Frontal cortex (tissue), 4 donors: ENCODE measurements at places on chromosomes 13 and 19.

- DNase-seq = no peak
These were observed 778.7 kb downstream of the OLFM4 start for GRCh38 chr13:53807251-53807834.

DNA sequence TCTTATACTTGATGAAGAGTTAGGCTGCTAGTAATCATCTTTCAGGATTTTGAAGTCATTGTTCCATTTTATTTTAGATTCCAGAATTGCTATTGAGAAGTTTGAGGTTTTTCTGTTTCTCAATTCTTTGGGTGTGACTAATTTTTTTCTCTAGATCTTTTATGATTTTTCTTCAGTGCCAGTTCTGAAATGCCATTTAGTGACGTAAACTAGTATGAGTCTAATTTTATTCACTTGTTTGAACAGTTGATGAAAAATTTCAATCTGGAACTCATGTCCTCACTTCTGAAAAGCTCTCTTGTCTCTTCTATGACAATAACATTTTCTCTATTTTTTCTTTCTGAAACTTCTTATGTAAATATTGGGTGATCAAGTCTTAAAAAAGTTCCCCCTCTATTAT is 188.5 kb upstream of the HTR2A start:
- DNase-seq = no peak

- no peak for DNase-seq
These were observed 397.8 kb downstream of the SLITRK5 start for GRCh38 chr13:88068975-88069374.

DNA sequence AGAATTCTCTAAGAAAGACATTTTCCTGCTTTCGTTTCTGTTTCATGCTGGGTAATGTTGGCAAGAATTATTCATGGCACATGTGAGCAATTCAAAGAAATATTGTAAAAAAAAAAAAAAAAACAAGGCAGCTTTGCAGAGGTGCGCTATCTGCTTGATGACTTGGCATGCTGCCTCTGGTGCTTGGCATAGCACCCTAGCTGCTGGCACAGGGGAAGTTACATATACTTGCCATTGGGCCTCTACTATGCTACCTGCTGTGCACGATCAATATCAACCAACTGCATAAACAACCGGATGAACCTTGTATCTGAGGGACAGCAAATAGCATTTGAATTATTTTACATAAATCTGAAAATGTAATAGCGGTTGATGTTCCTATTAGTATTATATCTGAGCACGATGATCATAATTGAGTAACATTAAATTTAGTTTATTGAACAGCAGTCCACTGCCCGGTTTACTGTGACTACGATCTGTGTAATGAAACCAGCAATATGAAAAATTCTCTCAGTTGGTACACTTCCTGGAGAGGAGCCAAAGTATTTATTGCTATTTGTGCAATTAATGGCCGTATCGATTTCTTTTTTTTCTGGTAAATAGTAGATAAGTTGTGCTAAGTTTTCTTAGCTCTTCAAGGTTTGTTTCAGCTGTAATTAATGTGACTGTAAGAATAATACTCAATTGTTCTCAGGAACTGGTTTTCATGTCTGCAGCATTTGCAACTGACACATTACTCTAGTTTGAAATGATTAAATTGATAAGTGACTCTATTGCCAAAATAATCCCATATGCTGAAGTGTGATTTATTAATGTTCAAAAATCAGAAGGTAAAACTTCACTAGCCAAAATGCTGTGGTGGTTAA is 717.3 kb downstream of the DACH1 start:
- no peak for DNase-seq

DNA sequence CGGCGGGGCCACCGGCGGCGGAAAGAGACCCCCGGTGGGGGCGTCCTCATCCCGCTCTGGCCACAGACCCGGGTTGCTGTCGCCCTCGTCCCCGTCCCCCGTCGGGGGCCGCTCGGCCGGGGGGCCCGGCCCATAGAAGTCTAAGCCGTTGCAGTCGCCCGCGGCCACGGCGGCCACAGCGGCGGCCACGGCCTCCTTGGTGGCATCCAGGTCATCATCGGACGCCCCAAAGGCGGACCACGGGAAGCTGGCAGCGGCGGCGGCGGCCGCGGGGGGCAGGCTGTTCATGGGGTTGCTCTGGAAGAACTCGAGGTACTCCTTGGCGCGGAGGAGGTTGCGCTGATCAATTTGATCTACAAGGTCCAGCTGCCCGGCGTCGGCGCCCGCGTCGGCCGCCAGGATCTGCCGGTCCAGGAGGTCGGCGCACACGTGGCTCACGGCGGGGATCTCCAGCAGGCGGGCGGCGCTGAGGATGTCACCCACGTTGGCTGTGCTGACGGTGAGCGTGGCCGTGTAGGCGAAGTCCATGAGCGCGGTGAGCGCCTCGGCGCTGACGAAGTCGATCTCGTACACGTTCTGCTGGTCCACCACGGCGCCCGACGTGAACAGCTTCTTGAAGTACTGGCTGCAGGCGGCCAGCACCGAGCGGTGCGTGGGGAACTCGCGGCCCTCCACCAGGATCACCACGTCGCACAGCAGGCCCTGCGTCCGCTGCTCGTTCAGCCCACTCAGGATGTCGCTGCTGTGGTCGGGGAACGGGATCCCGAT is 12.1 kb downstream of the ZBTB7A start:
- DNase-seq = no peak

- DNase-seq = peak; percentile 12
These were observed 463 bp downstream of the PCSK4 start for GRCh38 chr19:1489463-1490310.

GRCh38 chr19:14081797-14082674 is 3.5 kb downstream of the C19orf67 start:
- no peak for DNase-seq

DNA sequence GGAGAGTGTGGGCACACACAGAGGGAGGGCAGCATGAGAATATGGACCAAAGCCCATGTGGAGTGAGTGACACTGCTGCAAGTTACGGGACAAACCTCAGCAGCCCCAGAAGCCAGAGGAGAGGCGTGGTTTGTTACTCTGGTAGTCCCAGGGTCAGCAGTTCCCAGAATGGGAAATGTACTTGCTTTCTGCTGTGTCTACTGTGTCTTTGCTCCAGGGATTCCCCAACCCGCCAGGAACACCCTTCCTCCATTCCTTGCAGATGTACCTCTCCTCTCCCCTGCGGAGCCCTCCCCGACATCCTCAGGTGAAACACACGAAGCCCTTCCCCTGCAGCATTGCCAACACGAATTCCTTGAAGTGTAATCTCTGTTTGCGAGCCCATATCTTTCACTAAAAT is 47.2 kb downstream of the MYO16 start:
- DNase-seq = no peak

DNA sequence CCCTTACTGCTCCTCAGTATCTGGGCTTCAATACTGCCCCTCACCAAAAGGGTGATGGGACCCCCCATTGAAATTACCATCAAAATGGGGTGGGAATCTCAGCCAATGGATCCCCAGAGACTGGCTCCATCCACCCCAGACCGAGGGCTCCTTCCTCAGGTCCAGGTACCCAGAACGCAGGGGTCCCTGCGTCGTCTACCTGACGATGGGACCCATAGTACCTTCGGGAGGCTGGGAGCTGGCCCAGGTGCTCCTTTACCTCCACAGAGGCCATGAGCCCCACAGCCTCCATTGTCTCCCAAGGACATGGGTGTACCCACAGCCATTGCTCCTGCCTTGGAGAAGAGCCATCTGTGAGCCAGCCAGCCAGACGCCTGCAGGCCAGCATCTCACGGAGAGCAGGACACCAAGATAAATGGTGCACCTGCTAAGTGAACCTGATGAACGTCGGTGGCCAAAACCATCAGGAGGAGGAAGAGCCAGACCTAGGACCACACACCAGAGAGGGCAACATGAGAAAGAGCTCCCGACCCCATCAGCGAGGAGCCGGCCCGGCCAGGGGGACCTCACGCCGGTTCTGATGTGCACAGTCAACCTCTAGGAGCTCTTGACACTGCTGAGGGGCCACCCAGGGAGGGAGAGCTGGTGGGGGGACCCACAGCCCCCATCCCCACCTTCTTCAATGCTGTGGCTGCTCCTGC is 156.8 kb upstream of the SOX1 start:
- no peak for DNase-seq

DNA sequence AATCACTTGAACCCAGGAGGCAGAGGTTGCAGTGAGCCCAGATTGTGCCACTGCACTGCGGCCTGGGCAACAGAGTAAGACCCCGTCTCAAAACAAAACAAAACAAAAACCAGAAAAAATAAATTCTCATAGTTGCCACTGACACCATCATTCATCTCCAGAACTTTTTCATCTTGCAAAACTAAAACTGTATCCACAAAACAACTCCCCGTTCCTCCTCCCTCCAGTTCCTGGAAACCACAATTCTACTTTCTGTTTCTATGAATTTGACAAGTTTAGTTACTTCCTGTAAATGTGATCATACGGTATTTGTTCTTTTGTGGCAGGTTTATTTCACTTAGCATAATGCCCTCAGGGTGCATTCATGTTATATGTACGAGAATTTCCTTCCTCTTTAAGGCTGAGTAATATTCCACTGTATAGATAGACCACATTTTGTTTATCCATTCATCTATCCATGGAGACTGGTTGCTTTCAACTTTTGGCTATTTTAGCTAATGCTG is 13.2 kb upstream of the ADGRE5 start:
- no peak for DNase-seq

DNA sequence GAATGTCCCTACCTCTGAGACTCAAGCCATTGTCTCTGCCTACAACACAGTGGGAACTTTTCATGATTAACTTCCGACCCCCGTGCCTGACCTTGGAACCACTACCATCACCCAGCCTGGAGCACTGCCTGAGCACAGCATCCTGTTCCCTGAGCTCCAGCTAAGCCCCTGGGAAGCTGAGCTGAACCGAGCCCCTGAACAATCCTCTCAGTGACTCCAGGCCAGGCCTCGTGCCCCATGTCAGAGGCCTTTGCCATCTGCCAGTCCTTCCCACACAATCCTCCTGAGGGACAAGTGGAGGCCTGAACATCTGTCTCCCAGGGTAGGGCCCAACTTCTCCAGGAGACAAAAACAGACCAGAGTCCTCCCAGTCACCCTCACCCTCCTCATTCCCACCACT is 17.5 kb downstream of the CEACAM3 start:
- no peak for DNase-seq

DNA sequence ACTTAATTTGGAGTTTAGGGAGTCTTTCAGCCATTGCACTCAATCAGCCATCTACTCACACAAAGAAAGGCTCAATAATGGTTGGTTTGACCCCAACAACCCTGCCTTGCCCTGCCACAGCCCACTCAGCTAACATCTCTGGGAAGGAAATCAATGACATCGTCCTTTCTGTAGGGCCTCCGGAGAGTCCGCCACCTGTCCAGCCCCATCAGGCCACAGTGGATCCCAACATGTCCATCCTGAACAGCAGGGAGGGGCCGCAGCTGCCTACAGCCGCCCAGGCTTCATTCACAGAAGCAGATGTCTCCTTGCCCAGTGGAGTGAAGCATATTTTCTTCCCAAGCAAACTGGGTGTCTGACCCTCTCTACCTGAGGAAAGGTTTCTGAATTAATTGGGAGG is 4.2 kb upstream of the CDX2 start:
- DNase-seq = no peak

- DNase-seq = no peak
These were observed 91.7 kb downstream of the FAM216B start for GRCh38 chr13:42873081-42873480.

DNA sequence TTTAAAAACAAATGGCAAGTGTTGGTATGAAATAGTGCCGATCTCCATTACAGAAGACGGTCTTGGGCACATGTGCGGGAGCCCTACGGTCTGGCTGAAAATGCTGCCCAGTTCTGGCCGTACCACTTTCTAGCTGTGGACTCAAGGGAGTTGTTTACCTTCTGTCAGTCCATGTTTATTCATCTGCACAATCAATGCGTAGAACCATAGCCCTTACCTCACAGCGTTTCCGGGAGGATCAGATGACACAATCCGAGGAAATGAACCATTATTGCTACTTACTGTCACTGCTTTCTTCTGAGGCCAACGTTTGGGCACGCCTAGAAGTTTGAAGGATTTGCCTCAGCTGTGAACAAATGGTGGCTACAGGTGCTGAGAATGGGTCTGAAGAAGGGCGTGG is 31.2 kb downstream of the GADD45B start:
- no peak for DNase-seq

- no peak for DNase-seq
These were observed 7.1 kb upstream of the POU4F1 start for GRCh38 chr13:78610381-78610883.

GRCh38 chr19:58350871-58351557 is 2.3 kb downstream of the A1BG start:
- DNase-seq = no peak

DNA sequence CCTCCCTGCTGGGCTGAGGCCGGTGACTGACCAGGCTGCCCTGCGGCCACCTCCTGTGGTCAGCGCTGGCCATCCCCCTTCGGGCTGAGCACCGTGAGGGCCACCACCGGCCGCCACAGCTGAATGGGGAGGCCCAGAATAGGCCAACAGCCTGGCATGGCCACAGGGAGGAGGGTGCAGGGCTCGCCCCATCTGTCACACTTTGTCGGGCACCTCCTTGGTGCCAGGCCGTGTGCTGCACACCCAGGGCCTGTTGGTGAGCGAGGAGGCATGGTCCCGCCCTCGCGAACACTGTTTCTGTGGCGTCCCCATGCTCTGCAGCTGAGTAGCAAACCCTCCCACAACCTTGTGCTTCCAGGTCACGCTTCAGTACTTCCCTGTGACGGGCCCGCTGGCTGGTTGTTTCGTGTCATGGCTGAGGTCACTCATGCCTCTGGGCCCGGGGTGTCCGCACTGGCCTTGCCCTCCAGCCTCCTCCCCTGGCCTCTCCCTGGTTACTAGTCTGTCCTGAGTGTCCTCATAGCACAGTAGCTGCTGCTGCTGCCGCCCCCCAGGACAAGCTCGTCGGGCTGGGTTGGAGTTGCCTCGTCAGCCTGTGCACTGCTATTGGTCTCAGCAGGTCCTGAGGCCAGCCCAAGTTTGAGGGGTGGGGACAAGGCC is 15.2 kb downstream of the EPN1 start:
- DNase-seq = no peak

DNA sequence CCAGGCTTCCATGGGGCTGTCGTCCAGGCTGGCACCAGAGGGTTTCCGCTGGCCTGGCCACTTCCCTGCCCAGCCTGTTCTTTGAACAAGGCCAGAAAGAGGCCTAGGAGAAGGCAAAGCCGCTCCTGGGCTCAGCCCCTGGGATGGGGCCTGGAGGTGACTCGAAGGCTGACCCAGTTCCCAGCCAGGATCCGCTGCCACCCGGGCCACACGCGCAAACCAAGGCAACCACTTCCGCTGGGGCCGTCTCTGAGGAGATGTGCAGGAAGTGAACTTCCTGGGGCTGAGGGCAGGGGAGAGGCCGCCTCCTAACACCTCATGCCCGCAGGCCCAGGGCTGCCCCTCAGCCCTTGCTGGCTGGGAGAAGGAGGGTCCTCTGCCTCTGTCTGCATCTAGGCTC is 15.2 kb downstream of the PLEKHF1 start:
- DNase-seq = no peak

DNA sequence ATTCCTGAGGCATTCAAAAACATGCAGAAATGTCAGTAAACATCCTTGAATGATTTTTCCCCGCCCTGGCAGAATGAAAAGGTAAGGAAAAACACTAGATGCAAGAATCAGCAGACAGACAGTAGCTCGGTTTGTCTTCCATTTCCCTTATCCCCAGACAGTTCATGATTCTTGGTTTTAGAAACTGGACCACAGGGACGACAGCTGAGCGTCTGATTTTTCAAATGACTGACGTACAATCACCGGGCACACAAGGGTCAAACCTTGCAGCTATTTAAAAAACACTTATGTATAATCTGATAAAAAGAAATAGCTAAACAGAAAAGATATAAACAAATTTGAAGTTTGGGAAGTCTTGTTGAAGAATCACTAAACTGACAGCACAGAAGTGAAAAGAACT is 47.1 kb downstream of the DCLK1 start:
- no peak for DNase-seq
